ENCODE measurements at places on chromosomes 2 and 18.
A peak's percentile ranks its signal among the peaks of the same experiment; 100 is the strongest.

DNA sequence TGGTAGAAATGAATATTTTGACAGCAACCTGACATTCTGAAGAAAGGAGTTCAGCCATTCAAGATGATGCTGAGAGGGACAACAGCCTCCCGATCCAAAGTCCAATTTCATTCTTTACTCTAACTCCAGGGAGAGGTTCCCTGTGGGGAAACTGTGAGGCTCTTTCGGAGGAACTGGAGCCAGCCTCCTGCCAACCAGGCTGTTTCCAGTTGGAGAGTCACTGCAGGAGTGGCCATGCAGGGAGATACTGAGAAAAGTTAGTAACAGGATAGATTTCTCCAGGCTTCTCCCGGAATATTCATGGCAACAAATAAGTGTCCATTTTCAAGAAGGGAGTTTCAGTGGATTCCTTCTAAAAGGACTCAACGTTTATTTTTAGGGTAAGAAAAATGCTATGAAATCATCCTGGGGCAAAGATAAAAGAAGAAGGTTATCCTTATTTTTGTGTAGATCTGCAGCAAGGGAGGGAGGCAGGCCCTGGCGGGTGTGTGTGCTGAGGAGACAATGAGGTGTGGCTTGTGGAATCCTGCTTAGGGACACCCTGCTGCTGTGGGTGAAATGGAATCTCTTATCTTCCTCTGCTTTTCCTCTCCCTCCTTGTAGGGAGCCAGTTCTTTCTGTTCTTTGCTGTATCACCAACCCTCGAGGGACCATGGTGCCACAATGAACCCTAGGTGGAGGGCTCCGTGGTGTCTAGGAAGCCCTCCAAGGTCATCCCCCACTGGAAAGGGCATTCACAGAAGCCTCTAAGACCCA is 18.1 kb downstream of the KLHL14 start:
- no peak for DNase-seq

- DNase-seq: no peak
These were observed 264.0 kb upstream of the FBXO11 start for GRCh38 chr2:48170281-48170680.

DNA sequence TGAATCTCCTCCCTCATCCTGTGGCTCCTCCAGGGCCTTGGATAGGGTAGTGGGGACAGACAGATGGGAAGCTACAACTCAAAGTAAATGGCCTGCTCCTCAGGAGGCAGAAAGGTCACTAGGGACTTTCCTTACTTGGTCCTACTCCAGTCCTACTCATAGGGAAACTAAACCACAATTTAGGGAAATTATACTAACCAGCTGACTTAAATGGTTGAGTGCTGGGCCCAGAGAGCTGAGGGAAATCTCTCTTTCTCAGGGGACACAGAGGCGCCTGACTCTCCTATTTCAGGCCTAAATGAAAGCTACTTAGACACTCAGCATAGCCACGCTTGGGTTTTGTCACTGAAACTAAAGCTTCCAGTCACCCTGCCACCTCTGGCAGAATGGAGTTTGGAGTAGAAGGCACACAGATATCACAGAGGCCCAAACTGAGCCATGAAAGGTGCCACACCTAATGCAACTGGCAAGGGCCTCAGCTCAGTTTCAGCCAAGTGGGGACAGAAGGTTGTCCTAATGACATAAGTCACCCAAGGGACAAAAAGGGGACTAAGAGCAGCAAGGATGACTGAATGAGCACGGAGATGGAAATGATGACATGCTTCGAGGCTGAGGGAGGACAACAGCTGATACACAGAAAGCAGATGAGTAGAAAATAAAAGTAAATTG is 24.0 kb downstream of the CERKL start:
- no peak for DNase-seq

DNA sequence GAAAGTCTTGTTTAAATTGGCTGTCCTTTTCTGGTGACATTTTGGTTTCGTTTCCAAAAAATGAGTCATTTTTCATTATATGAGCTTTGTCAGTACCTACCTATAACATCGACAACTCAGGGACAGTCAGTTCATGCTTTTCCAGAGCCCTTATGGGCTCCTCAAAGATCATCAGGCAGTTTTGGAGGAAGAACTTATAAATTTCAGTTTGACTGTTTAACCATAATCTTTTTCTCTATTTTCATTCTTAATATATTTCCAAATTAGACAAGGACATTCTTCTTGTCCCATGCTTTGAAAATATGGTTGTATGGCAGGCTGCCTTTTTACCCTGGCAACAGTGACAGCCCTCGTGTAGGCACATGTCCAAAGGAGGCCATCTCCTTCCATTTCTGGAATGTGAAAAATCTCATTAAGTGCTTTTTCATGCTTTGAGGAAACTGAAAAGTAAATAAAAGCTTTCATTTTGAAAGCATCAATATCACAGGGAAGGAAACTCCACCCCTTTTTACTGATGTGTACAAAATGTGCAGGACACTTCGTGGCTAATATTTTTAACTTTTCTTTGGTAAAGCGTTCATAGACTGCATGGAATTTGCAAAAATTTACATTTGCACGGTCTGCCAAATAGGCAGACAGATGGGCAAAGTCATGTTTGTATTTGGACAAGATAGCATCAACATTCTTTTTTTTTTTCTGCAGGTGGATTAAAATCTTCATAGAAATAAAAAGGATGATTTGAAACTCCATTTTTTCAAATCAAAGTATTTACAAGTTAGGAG is 7.2 kb upstream of the PROC start:
- no peak for DNase-seq

DNA sequence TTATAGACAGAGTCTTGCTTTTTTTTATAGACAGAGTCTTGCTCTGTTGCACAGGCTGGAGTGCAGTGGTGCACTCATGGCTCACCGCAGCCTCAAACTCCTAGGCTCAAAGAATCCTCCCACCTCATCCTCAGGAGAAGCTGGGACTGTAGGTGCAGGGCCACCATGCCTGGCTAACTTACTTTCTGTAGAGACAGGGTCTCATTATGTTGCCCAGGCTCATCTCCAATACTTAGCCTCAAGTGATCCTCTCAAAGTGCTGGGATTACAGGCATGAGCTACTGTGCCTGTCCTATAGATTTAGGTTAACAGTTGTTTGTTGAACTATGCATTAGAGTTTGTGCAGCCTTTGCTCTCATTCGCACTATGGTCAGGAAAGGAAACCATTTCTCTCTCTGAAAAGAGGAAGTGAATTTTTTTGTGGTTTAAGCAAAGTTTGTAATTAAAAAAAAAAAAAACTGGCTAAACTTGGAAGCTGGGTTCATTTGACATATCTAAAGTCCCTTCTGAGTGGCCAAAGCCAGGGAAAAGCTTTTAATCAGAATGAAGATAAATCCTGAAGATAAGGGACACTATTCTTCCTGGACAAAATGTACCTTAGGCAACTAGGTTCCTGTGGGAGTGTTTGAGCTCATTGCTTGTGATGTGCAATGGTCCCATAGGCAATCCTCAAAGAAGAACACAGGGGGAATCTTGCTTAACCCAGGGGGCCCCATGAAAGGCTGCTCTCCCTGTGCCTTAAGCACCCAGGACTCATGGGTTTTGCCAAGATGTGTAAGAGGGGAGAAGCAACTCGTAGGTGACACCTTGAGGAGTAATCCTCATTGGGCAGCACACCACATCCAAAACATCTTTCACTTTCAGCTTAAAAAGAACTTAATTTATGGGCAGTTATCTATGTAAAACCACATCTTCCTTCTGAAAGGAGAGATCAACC is 201.7 kb downstream of the MREG start:
- no peak for DNase-seq

- peak; percentile 45 for DNase-seq
These were observed 40.6 kb upstream of the SNED1 start for GRCh38 chr2:240957656-240958365.

- no peak for DNase-seq
These were observed 425.2 kb upstream of the MEX3C start for GRCh38 chr18:51622702-51623101.

DNA sequence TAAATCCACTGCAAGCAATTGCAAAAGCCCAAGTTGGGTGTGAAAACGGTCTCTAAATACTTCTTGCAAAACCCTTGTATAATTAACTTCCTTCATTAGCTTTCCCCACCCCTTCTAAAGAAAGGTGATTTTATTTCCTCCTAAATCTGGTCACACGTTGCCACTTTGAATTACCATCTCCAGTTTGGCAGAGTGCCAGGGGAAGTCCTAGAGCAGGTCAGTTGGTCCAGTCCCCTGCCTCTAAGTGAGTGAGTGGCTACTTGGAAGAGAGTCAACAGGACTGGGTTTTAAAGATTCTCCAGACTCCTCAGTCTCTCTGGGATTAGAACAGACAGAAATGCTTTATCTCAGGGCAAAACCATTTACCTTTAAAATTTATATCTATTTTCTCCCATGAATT is 18.7 kb upstream of the LYPD6B start:
- DNase-seq: no peak

DNA sequence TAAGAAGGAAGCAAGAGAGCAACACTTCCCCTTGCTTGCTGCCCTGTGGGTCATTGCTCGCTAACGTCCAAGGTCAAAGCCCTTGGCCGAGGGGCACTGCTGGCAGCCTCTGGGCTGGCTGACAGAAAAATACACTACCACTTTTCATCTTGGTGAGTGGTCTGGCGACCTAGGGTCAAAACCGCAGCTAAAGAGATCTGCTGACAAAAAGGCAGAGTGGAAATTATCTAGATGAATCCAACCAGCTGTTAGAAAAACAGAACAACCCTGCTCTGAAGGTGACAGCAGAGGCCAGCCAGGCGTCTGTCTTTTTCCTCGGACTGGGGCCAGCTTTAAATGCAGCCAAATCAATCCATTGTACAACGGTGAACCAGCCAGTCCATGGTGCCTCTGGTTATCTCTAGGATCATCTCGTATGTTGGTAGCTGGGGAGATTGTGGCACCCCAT is 92.6 kb downstream of the CD8B2 start:
- peak; percentile 37 for DNase-seq

DNA sequence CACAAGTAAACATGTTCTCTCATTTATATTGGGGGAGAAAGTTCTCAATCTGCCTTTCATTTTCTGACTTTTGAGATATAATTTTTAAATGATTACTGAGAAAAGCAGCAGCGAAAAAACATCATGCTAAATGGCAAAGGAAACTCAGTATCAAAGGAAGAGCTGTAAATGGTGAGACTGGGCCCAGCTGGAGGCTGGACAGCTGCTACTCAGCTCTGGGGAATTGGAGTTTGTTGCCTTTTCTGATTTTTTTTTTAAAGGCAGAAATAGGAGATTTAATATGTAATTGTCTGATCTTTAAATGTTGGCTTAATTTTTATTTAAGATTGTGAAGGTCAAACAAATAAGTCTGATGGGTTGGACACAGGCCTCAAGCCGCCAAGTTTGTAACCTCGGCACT is 137.1 kb upstream of the TACR1 start:
- DNase-seq: no peak

- DNase-seq: peak; percentile 77
These were observed 146.7 kb upstream of the L3MBTL4 start for GRCh38 chr18:6561420-6561861.

DNA sequence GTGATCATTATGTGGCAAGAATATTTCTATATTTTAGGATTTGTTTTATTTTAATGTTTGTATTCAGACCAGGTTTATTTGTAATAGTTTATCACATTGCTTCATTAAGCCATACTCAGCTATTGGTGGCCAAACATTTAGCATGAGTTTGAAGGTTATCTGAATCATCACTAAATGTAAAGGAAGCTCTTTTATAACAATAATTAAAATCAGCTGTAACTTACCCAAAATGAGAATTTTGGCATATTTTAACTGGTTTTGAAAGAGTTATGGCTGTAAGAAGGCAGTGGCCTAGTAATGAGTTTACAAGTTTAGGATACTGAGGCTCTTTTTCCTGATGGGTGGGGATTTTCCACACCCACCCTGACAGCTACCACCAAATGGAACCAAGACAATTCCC is 177.8 kb downstream of the EN1 start:
- DNase-seq: no peak

DNA sequence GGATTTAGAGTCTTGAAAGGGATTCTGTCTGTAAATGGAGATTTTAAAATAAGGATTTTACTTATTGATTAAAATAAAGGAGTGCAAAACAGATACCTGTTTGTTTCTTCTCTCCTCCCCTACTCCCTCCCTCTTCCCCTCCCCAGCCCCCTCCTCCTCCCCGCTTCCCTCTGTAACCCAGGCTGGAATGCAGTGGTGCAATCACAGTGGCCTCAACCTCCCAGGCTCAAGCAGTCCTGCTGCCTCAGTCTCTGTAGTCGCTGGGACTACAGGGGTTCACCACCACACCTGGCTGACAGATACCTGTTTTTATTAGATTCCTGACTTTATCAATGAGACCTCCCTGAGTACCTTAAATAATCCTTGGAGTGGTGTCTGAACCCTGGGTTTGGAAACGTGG is 57.1 kb downstream of the OXER1 start:
- no peak for DNase-seq

DNA sequence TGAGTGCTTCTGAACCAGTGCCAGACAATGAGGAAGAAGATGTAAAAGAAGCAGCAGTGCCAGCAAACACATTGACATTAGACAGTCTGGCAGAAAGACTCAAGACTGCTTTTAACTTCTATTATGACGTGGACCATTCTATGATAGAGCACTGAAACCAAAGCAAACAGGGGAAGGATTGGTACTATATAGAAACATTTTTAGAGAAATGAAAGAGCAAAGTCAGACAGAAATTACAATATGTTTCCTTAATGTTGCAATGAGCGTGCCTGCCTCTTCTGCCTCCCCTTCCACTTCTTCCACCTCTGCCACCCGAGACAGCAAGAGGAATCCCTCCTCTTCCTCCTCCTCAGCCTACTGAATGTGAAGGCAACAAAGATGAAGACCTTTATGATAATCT is 39.7 kb downstream of the DHX57 start:
- no peak for DNase-seq

DNA sequence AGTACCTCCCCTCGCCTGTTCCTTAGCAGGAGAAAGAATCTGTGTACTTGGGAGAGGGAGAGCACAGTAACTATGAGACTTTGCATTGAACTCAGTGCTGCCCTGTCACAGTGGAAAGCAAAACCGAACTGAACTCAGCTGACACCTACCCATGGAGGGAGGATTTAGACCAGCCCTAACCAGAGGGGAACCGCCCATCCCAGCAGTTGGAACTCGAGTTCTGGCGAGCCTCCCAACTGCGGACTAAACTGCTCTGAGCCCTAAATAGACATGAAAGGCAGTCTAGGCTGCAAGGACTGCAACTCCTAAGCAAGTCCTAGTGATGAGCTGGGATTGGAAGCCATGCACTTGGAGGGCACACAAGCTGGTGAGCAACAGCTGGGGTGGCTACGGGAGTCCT is 110.4 kb downstream of the GRB14 start:
- DNase-seq: peak; percentile 73

DNA sequence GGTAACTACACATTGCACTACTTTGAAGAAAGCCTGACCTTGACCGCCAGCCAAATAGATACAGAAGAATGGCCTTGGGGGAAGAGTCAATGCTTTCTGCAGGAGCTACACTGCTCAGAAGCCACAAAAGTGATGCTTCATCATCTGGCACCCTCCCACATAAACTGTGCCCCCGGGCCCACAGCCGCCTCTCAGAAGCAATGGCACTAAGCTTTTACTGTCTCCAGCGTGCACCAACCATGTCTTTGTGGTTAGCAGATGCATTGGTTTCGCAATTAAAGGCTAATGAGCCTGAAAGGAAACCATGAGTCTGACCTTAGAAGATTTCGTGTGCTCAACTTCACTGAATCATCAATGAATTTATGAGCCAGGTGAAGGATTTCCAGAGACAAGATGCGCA is 209.4 kb upstream of the TRIB2 start:
- DNase-seq: no peak
